ENCODE measurements at places on chromosomes 2 and 18.

DNA sequence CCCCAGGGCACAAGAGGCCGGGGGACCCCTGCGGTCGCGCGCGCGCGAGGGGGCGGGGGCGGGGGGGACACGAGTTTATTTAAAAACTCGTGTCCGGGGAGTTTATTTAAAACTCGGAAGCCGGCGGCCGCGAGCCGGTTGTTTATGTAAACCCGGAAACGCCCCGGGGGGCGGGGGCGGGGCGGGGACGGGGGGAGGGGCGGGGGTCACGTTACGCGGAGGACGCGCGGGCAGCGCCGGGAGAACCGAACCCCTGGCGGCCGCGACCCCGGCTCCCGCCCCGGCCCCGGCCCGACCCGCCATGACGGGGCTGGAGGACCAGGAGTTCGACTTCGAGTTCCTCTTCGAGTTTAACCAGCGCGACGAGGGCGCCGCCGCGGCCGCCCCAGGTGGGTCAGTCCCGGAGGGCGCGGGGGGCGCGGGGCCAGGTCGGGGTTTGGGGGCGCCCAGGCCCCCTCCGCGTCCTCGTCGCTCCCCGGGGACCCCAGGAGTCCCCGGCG lies 4.4 kb downstream of the NFATC1 start:
- no peak for DNase-seq

DNA sequence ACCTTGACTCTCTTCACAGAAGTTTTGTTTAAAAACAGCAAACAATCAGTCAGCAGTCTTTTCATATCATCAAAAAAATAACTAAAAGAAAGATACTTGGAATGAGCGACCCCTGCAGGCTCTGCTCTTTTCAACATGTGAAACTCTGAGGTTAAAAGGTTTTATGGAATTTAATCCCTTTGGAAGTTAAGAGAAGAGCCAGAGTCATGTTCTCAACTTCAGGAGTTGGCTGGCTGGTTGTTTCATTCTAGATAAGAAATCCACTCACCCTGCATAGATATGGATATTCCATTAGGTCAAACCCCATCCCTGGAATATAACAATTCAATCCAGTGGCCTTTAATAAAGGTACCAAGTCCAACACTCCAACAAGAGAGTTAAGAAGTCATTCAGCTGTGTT lies 115.6 kb upstream of the RMDN2 start:
- no peak for DNase-seq

DNA sequence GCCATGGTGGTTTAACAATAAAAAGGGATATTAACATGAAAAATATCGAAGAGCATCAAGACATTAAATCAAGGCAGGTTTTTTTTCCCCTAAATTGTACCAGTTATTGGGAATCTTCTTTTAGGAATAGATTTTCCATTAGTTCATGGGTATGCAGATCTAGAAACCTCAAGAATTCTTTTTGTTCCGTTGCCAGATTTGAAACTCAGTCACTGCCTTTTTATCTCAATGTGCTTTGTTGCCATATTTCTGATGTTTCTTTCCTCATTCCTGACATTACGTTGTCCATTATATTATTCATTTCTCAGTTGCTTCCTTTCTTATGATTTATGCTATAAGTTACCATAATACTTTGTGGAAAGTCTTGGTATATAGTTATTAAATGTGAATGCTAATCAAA lies 162.2 kb downstream of the CD226 start:
- no peak for DNase-seq

GRCh38 chr2:129242269-129242668 lies 737.2 kb upstream of the RAB6C start:
- DNase-seq, result no peak

- DNase-seq, result no peak
These were observed 61.3 kb upstream of the CRIM1 start for GRCh38 chr2:36294316-36294721.

- DNase-seq, result no peak
These were observed 283.3 kb upstream of the NETO1 start for GRCh38 chr18:73151086-73151485.

DNA sequence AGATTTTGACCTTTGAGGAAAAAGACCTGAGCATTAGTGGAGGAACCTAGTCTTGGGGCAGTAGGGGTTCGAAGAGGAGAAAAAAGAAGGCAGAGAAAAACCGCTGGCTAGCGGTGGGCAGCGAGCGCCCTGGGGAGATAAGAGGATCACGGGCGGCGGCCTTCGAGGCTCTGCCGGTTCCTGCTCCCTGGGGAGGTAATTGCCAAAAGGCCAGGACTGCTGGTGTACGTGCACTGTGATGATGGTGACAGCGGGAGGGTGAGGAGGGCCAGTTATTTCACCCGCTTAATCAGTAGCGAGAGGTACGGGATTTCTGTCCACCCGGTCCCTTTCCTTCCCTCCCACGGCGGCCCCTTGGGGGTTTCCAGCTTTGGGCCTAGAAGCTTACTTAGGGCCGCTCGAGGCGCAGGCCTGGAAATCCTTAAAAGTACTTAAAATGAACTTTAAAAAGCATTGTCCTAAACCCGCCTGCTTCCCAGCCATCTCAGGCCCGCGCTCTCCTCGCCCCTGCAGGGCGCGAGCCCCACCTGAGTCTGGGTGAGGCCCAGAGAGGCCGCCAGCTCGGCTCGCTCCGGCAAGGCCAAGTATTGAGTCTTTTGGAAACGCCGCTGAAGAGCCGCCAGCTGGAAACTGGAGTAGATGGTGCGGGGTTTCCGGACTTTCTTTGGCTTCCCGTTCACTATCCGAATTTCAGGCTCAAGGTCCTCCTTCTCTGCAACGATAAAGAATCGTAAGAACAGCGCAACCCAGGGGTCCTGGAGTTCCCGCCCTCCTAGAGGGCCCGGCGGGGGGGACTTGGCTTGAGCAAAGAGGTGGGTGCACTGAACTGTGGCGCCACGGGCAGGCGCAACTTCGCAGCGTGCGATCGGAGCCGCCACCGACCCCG lies 1.5 kb downstream of the DLX2 start:
- DNase-seq, result no peak

- DNase-seq, result no peak
These were observed 56.2 kb upstream of the LYPD6B start for GRCh38 chr2:148982282-148982681.

DNA sequence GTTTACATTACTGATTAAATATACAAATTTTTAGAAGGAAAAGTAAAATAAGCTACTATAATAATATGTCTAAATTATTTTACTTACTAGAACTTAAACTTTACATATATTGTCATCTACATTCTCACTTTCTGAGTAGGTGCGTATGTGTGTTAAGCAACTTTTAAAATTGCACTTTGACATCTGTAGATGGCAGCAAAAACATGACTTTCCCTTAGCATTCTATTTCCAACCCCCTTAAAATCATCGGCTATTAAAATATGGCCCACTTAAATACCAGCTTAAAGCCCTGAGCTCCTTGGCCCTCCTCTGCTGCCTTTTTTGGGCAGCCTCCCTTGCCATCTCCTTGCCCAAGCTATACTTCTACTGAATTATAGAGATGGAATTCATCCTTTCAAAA lies 78.0 kb downstream of the UPP2 start:
- no peak for DNase-seq

DNA sequence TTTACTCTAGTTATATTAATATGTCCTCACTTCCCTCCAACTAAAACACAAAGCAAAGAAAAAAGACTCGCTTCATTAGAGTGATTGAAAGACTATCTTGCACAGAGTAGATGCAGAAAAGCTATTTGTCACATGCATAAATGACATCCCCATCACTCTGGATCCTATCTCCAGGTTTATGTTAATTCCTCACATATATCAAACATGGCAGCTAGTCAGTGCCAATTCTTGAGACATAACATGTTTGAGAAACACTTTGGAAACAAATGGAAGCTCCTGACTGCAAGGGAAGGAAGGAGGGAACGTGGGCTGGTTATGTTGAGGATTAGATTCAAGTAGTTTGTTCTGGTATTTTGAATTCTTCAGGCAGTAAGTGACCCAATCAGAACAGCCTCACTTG lies 89.8 kb upstream of the BCL2L11 start:
- DNase-seq, result no peak

DNA sequence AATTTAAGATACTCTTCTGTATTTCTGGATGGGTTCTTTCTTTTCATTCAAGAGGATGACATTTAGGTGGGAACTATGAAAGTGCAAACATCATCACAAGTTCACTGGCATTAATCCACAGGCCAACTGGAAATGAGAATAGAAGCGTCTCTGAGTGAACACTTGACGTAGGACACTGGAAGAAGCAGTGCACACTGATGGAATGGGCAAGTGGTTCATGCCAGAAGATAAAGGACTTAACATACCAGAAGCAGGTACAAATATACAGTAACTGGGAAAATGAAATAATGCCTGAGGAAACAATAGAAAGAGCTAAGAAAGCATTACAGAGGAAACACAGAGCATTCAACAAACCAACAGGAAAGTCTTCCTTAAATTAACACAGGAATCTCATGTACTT lies 120.9 kb upstream of the CCDC195 start:
- no peak for DNase-seq

DNA sequence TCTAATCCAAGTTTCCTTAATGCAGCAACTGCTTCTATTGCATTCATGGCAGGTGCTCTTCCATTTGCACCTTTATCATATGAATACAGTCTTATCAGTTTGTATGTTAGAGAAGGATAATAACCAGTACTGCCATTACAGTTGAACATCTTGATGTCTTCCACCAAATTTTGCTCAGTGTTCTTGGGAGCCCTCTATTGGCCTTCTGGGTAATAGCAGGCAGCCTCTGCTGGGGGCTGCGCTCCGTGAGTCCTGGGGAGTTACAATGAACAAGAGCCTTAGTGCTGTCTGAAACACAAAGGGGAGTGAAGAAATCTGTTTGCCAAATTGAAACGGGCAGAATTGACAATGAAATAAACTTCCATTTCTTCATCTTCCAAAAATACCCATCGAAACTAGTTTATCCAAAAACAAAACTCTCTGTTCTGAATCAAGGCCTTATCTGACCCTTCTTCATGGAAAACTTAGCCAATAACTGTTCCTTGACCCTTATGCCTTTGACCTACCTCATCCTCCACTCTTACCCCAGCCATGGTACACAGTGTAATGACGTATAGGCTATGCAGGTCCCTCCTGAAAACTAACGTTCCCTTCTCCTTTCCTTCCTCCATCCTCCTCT lies 79.9 kb downstream of the ALK start:
- no peak for DNase-seq

DNA sequence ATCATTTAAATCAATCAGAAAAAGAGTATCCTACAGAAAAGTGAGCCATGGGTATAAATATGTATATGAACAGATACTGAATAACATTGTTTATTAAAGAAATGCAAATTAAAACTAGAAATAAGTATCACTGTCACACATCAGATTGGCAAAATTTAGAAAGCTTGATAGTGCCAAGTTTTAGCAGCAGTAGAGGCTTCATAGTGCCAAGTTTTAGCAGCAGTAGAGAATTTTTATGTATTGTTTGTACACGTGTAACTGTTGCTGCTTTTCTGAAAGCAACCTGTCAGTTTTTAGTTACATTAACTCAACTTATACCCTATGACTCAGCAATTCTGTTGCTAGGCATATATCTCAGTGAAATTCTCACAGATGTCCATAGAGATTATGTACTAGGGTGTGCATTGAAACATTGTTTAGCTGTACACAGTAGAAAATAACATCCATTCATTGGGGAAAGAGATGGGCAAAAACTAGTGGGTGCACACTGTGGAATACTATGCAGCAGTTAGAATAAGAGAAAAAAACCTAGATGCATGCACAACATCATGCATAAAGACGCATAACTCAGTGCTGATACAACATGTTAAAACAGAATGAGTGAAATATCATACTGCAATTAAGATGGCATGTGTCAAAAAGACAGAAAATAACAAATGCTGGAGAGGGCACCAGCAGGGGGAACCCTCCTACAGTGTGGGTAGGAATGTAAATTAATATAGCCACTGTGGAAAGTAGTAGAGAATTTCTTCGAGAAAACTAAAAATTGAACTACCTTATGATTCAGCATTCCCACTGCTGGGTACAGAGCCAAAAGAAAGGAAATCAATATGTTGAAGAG lies 294.5 kb upstream of the NT5C1B start:
- no peak for DNase-seq

DNA sequence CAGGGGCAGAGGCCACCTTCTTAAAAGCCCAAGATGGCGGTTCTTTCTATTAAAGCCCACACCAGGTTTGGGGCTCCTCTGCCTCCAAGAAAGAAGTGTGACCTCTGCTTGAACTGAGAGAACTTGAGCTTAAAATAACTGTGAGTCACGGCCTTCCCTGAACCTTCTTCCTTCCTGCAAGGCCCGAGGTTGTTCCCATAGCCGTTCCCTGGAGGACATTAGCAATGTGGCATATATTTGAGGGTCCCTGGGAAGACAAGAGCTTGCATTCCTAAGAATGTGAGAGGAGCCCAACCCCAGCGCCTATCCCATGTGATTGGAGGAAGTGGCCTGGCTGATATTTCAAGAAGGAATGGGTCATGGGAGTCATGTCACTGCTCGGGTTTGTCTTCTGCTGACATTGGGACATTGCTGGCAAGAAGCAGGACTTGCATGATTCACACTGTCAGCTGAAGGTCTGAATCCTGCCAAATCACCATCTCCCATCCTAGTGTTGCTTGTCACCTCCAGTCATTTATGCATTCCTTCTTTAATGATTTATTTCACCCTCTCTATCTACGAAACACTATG lies 168.1 kb downstream of the TRIB2 start:
- no peak for DNase-seq

GRCh38 chr2:223071139-223071538 lies 19.1 kb downstream of the KCNE4 start:
- DNase-seq, result no peak

DNA sequence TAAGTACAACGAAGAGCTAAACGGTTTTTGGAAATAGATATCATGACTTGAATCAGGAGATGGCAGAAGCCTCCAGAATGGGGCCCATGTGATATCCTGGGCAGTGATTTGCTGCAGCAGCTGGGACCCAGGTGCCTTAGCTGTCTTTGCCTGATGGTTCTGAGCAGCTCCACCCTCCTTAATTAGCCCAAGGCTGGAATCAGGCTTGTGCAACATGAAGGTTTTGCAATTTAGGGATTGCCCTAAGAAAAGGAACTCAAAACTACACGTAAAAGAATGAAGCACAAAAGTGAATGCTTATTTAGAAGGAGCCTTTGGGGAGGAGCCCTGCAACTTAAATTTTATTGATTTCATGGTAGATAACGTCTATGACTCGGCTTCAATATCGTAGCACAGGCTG lies 17.3 kb upstream of the CNDP2 start:
- no peak for DNase-seq

GRCh38 chr2:14910654-14911053 lies 278.1 kb downstream of the LRATD1 start:
- DNase-seq, result no peak

GRCh38 chr2:212195626-212196025 lies 343.0 kb downstream of the ERBB4 start:
- DNase-seq, result no peak

GRCh38 chr2:238498691-238499295 lies 72.1 kb downstream of the ASB1 start:
- DNase-seq, result no peak

GRCh38 chr2:38129987-38130386 lies 54.0 kb upstream of the CYP1B1 start:
- DNase-seq, result no peak
